NCI-H510A (cell line): ENCODE measurements at places on chromosomes 3 and 15.

DNA sequence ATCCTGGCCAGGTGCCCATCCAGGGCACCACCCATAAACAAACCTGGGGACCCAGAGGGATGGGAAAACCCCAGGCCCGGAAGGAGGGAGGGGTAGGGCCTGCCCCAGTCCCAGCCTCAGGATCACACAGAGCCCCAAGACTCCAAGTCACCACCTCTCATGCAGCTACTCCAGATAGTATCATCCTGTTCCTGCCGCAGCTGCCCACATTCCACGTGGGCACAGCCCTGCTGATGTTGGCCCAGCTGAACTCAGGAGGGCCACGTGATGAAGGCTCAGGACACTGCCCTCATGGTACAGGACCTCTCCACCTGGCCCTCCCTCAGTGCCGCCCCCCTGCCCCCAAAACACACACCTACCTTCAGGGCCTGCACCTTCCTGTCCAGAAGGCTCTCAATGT is 69.5 kb downstream of the CACNA2D2 start:
- DNase-seq = no peak

- no peak for DNase-seq
These were observed 586 bp downstream of the LRRK1 start for GRCh38 chr15:100919481-100920405.

DNA sequence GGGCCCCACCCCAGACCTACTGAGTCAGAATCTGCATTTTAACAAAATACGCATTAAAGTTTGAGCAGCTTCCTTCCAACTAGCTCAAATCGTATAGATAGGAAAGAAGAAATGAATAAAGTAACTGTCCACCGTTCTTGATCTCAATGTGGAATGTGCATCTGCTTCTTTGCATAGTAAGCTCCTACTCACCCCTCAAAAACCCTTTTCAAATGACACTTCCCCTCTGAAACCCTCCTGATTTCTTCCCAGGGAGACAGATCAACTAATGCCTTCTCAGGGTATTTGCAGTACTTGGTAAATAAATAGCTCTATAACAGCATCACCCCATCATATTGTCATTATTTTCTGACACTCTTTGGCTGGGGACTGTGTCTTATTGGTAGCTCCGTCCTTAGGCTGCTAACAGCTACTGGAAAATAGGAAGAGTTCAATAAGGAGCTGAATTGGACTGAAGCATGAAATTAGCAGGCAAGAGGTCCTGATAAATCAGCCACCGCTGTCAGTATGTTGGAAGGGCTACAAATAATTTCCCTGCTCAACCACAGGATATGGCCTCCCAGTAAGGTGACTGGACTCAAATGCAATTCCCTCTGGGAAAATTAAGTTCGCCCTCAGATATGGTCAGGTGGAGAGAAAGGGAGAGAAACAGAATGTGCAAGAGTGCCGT is 10.2 kb downstream of the OXTR start:
- DNase-seq = no peak

DNA sequence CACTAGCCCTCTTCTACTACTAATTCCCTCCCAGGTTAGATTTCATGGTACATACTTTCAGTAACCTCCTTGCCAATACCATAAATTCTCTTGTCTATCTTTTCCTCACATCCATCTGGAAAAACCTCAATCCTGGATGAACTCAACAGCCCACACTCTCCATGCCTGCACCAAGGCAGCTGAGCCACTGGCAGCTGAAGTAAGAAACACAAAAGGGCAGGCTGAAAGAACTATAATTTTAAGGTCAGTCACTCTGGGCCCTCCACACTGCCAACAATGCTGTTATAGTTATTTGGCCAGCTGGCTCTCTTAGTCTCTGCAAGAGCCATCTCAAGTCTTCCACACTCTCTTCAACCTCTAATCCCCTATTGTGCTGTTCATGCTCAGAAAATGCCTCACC is 15.1 kb upstream of the TIPARP start:
- no peak for DNase-seq

GRCh38 chr3:51304230-51304629 is 80.9 kb upstream of the MANF start:
- no peak for DNase-seq

DNA sequence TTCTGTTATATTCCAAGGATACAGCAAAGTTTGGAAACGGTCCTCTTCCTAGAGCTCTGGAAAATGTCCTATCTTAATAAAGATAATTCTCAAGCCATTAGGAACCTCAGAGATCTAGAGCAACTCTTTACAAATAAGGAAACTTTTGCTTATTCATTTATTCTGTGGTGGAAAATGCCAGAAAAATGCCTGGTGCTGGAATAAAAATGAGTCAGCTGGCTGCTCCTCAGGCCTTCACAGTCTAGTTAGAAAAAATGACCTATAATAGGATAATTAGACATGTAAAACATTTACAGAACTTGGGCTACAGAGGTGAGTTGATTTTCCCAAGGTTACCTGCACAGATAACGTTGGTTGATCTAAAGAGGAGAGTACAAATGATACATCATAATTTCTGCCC is 372.5 kb downstream of the NLGN1 start:
- no peak for DNase-seq

DNA sequence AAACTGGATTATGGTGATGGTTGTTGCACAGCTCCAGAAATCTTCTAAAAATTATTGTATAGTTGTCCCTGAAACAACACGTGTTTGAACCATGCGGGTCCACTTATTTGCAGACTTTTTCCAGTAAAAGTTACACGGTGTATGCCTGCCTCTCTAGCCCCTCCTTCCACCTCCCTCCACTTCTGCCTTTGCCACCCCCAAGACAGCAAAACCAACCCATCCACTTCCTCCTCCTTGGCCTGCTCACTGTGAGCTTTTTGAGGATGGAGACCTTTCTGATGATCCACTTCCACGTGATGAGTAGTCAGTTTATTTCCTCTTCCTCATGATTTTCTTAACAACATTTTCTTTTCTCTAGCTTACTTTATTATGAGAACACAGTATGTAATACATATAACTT is 5.4 kb downstream of the CYFIP1 start:
- no peak for DNase-seq

DNA sequence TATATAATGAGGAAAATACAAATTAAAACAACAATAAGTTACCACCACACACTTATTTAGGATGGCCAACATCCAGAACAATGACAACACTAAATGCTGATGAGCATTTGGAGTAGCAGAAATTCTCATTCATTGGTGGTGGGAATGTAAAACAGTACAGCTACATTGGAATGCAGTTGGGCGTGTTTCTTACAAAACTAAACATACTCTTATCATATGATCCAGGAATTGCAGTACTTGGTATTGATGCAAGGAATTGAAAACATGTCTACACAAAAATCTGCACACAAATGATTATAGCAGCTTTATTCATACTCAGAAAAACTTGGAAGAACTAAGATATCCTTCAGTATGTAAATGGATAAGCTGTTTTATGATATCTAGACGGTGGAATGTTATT is 594.2 kb downstream of the ZBBX start:
- no peak for DNase-seq

DNA sequence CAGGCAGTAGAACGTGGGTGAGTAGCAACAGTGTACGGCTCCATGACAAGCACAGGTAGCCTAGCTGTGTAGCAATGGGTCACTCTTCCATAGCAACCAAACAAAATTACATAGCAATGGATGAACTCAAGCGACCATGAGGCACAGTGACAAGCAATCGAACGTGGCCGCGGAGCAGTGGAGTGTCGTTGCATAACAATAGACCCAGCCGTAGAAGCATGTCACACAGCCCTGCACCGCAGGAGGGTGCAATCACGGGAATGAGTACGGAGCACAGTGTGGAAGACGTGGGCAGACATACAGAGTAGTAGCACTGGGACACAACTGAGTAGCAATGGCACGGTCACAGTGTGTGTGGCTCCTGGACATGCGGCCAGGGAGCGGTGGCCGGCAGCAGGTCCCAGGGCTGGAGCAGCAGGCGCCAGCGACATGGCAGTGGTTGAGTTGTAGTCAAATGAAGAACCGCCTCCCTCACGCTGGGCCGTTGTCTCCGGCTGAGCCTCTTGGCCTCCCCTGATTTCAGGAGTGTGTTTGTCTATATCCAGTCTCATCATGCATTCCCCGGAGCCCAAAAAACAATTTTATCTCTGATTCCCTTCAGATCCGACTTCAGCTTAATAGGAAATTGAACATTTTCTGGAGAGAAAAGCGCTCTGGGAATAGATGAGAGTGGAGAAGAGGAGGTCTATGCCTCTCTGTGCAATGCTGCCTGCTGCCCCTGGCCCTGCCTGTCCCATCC is 64.1 kb downstream of the CCDC33 start:
- no peak for DNase-seq

GRCh38 chr15:39573287-39573686 is 7.6 kb upstream of the THBS1 start:
- DNase-seq = no peak

DNA sequence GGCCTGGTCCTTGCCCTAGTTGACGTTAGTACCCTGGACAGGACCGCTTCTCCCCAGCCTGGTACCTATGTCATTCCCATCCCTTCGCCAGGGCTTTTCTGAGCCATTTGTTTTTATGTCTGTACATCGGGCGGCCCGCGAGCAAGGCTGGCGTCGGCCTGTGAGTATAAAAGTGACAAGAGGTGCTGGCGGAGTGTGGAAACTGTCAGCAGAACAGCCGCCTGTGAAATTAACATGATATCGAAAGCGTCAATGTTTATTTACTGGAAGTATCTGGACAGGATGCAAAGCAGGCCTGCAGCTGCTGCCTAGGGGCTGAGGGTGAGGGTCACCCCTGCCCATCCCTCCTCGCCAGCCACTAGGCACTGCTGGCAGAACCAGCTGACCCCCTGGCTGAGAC is 33.4 kb downstream of the LINGO1 start:
- DNase-seq = no peak

- DNase-seq = no peak
These were observed 53.3 kb upstream of the SLC6A11 start for GRCh38 chr3:10762611-10763247.

GRCh38 chr15:56369234-56369633 is 4.0 kb downstream of the TEX9 start:
- no peak for DNase-seq

- DNase-seq = no peak
These were observed 5.6 kb downstream of the TIGIT start for GRCh38 chr3:114299421-114299820.

DNA sequence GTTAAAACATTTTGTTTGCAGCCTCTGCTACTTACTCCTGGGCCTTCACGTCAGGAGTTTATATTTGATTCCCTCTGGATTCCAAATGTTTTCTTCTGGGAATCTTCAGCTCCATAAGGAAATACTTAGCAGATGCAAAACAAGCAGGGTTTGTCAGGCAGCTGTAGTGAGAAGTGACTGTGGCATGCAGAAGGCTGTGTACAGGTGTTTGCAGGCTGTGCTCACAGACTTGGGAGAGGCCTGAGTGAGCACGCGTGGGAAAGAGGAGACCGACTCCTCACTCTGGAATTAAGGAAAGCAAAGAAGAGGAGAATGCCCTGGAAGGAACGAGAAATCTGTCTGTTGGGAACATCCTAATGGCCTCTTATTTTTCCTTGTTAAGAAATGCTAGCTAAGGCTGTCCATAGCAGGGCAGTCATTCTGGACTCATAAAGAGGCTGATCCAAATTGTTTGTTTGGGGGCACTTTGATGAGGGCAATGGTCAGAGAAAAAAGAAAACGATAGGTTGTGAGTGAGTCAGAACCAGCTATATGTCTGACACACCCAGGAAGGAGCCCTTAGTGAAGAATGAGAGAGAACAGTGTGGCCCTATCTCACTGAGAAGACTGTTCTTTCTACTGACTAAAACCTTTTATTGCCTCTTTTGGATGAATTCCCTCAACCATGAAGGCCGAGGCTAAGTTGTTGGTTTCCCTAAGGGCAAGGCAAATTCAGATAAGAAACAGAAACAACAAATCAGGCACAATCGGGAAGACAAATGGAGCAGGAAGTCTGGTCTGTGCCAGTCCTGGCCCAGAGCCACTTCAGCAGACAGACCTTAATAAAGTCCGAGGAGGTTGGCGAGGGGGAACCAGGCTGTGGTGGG is 82.6 kb downstream of the TGFBR2 start:
- DNase-seq = no peak

- no peak for DNase-seq
These were observed 132.6 kb upstream of the CTDSPL start for GRCh38 chr3:37729119-37729518.

DNA sequence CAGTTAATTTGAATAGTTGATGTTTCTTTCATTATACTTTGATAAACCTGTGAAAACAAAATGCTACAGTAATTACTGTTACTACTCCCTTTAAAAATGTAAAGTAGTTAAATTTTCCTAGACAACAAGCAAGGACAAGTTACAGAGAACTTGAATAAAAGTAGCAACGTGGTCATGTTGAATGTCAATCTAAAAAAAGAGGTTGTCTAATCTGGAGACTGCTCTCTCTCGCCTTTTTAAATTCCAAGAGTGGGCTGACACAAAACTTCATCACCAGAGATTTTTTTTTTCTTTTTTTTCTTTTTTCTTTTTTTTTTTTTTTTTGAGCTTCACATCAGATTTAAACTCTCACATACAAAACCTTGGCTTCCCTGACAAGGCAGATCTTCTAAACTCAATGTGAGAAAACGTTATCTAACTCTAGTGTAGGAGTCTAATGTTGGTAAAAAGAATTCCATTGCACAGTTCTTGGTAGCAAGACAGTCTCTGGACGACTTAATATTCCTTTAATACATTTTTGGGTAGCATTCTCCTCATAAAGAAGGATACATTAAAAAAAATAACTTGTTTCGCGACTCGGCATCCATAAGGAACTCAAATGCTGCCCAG is 4.1 kb downstream of the FOXP1 start:
- DNase-seq = no peak

DNA sequence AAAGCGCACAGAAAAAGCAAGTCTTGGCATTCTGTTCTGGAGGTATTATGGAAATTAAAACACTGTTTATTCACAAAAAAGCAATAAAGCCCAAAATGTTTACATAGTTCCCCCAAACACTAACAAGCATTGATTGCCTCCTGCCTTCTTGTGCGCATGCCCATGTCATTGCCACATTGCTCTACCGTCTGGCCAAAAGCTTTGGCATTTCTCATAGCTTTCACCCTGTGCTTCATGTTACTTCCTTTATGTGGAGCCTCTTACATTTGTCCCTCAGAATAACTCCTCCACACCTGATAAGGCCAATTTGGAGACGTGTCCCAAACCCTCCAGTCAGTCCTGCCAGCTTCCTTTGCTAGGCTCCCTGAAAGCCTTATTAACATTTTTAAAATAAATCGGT is 680.8 kb downstream of the GBE1 start:
- no peak for DNase-seq

DNA sequence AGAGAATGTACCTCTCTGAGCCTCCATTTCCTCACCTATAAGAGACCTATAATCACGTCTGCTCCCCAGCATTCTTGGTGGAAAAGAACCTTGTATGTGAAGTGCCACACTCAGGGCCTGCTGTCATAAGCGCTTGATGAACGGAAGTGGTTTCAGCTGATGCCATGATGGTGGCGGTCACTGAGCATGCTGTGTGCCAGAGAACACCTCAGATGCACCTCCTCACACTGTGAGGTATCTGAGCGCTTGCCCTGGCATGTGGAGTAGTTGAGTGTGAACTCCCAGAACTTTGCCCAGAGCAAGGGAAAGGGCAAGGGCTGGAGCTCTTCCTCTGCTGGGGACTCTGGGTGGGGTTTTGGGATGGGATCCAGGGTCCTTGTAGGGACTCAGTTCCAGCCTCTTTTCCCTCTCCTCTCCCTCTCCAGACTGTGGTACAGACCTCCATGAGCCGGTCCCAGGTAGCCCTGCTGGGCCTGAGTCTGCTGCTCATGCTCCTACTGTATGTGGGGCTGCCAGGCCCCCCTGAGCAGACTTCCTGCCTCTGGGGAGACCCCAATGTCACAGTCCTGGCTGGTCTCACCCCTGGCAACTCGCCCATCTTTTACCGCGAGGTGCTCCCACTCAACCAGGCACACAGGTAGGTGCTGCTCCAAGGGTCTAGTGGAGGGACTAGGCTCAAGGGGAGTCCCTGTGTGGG is 2.7 kb downstream of the ABHD14A start:
- DNase-seq = no peak
